ENCODE measurements at places on chromosomes 7 and 10. TPM values are rescaled to one million over a fixed set of nuclear protein-coding genes. Genes with fewer than 3 reads are reported as not detected.

ETV1 gene
- 81.4 TPM for total RNA-seq

DNA sequence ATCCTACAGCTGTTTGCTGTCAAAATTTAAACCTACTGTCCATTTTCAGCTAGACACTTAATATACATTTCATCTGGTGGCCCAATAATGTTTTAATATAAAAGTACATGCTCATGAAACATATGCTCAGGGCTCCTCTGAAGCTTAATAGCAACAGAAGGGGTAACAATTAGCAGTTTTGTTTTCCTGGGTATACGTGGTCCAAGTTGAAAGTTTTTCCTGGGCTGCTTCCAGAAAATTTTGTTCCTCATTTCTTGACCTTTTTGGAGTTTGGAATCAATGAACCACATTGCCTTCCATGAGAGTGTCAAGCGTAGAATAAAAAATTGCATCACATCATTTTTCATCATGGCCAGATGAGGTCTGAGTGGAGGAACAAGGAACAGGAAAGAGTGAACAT, 537.3 kb upstream of the MGMT start:
- DNase-seq: no peak

DNA sequence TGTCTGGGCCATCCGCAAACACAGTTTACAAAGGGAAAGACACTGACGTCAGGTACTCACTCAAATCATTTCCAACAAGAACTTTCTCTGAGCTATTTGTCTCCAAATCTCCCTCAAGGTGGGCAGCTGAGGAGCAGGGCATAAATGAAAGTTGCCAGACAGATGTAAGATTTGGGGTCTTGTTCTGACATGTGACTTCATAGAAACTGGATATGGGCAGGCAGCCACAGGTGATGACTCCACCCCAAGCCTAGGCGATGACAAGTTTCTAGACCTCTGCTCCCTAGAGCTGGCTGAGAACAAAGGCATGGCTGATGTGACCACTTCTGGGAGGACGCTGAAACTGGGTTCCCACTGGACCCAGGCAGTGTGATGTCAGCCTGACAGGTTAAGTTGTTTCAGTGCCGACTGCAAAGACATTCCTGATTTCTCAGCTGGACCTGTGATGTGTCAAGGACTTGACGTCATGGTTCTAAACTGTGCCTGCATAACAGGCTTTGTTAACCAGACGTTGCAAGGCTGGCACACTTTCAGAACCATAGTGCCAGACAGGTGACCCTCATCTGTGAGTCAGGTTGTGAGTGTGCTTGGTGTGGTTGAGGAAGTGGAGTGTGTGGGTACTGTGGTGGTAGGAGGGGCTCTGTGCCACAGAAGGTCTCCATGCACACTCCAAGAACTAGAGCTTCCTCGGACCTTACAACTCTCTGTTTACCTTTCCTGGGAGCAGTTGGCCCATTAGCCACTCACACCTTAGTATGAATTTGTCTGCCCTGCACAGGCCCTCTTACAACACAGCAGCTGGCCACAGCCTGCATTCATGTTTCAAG, 39.9 kb upstream of the EBF3 start:
- no peak for DNase-seq

DNA sequence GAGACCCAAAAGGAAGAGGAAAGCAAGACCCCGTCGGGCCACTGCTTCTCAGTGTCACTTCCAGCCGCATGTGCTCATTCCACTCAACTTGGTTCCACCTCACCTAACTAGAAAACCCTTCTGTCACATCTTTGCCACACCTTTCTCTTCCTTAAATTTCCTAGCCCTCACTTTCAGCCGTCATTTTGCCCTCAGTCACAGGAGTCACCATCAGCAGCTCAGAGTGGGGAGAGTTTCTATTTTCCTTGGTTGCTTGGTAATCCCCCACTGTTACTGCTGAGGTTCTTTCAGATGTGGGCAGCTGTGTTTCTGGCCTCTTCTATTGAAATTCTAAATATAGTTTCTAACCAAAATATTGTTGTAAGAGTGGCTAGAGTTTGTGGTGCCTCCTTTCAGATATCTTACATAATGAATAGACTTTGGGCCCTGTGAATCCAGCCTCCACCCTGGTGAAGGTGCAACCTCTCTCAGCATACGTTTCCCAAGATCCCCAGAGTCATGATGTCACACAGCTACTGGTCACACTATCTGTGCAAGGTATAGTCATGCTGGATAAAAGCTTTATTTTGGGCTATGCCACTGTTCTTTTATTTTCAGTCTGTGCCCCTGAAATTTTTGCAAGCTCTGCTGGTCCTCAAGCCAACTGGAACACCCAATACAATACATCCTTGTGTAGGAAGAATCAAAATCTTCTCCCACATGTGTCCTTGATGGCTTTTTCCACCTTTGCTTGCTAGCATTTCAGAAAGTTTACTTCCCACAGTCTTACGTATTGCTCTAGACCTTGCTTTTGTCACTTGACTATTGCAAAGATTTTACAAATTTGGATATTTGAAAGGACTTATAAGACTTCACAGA, 9.2 kb downstream of the AGBL3 start:
- no peak for DNase-seq

DNA sequence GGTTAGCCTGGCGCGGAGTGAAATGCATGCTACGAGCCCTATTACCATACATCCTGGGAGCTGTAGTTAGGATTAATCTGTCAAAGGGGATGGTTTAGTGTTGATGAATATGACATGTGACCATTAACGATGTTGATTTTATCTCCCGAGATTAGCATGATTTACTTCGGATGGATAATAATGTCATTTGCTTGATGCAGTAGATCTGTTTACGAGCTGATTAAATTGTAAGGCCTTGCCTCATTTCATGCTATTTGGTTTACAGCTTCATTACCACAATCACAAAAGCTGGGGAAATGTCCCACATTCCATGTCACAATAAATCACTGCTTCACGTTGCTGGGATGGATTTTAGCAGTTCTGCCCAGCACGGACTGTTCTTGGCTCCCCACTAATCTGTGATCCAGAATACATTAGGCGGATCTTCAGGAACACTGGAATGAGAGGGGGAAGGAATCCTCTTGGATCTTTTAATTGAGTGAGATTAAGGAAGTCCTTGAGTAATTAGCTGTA, 22.3 kb downstream of the ZNF503 start:
- DNase-seq: no peak

- DNase-seq: no peak
Measured at GRCh38 chr7:117630907-117631564, 151.2 kb downstream of the CFTR start.

VSTM4 gene
- 0.71 TPM for total RNA-seq

DNA sequence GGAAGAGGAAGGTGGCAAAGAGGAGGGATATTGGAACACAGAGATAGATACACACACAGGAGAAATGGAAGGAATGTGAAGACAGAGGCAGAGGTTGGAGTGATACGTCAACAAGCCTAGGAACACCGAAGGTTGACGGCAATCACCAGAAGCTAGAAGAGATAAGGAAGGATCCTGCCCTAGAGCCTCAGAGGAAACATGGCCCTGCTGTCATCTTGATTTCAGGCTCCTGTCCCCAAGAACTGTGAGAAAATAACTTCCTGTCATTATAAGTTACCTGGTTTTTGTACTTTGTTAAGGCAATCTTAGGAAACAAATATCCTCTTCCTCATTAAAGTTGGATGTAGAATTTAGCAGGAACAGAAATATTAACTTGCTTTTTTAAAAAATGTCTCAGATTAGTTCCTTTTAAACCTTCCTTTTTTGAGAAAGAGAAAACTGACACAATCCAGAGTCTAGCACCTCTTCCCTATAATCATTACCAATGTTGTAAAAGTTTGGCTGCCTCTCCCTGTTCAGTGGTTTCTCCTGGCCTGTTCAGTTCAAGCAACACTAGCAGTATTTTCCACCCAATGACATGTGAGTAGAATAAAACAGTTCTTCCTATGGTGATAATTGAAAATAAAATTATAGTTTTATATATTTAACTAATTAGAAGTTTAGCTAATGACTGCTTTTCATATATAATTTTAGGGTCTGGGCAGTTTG, 28.8 kb upstream of the GNAI1 start:
- DNase-seq: no peak

DNA sequence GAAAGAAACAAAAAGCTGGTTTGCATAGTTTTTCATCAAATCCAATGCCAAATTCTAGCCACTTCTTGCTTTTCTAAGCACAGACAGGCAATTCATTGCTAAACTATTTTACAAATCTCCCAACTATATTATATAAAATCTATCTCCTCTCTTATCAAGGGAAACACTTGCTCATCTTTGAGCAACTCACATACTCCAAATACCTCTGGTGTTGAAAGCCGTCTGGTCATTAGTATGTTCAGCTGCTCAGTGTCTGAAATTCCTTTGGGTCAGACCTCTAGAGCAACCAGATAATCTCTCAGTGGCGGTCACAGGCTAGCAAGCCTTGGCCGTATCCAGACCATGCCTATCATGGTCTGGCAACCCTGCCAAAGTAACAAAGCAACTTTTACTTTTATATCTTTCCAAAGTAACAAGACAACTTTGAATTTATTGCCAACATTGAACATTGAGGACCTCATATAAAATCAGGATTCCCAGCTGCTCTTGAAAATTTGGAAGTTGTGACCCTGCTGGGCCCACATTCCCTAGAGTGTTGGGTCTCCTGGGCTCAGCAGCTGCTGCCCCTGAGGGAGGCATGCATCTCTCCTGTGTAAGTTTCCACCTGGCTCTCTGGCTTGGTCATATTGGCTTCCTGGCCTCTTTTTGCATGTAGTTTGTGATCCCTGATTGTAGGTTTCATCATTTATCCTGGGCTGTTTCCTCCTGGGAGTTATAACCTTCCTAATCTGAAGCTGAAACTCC, 56.8 kb upstream of the LANCL2 start:
- no peak for DNase-seq

DNA sequence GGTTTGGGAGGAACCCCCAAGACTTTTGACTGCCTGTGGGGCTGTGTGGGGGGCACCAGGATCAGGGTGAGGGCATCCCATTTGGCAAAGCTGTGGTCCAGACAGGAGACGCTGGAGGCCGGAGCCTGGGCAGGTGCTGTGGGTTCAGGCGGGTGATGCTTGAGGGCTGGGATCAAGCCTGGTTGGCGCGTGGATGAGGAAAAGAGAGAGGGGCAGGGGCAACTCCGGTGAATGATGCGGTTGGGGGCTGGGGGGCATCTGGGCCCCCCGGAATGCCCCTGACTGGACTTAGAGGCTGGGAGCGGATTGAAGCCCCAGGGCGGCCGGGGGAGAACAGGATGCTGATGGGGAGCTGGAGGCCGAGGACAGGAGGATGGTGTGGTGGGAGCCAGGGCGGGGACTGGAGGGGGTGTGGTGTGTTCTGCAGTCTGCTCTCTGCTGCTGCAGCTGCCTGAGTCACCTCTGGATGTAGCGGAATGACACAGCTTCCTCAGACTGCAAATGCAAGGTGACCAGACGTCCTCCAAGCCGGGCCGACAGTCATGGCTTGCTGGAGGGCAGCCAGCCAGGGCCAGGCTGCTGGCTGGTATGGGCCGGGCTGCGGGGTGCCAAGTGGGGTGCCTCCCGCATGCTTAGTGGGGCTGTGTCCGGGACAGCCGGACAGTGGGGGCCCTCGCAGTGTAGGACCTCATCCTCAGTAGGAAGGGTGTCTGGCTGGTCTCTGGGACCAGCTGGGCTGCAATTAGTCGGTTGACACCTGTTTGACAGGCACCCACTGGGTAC, 3.2 kb downstream of the MAFK start:
- DNase-seq: no peak

IFIT5 gene
- 2.0 TPM for total RNA-seq

GNAT3 gene
- not detected for total RNA-seq

GRCh38 chr10:58158806-58159205, 108.9 kb downstream of the IPMK start:
- DNase-seq: no peak

C7orf25 gene
- 5.5 TPM for total RNA-seq

TMEM178B gene
- total RNA-seq: 22.3 TPM

NRCAM gene
- total RNA-seq: 2.9 TPM

GRCh38 chr7:100886142-100886935, 3.2 kb downstream of the UFSP1 start:
- no peak for DNase-seq

SPDYE2 gene
- total RNA-seq: 0.15 TPM

GRCh38 chr7:88183051-88183450, 36.8 kb downstream of the SRI start:
- DNase-seq: no peak

DNA sequence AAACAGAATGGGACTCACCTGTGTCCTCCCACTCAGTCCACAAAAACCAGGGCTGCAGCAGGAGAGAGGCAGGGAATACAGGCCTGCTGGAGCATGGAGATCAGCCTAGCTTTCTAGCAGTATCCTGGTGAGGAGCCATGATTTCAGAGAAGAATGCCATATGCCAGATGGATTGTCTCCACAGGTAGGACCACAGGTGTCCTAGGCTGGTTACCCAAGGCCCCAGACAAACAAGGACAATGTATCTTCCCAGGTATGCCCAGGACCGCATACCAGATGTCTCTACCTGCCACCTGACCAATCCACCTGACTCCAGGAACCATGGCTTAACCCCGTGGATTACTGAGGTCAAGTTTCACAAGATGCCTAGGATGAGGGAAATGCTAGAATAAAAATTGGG, 295.4 kb upstream of the NPSR1 start:
- no peak for DNase-seq

PNLIPRP3 gene
- not detected for total RNA-seq

DNA sequence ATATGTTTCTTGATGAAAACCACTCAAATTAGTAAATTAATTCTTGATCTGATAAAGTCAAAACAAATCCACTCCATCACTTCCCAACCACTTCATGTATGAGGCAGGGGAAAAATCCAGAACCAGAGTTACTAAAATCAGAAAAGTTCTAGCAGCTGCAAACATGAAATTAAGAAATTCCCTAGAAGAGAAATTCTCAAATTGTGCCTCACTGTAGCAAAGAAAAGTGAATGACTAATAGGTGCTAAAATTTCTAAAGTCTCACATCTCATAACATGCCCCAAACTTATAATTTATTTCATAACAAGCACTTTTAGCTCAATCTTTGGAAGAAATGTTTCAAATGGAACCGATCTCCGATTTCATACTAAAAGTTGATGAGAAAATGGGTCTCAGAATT, 345.0 kb upstream of the AOAH start:
- DNase-seq: no peak

DNA sequence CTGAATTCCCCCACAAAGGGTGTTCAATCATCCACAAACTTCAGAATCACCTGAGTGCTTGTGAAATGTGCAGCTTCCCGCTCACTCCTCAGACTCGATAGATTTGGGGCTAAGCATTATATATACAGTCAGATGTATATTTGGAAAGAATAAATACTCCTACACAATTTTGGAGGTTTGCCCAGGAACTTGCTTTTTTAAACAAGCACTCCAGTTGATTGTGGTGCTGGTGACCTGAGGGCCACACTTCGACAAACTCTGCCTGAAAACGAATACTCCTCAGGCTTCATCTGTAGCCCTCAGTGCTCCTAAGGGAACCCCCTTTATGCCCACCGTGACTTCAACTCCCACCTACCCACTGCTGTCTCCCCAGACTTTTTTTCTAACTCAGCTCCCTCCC, 211.6 kb downstream of the INHBA start:
- no peak for DNase-seq

- DNase-seq: no peak
Measured at GRCh38 chr7:155941688-155942087, 129.4 kb upstream of the SHH start.

DNA sequence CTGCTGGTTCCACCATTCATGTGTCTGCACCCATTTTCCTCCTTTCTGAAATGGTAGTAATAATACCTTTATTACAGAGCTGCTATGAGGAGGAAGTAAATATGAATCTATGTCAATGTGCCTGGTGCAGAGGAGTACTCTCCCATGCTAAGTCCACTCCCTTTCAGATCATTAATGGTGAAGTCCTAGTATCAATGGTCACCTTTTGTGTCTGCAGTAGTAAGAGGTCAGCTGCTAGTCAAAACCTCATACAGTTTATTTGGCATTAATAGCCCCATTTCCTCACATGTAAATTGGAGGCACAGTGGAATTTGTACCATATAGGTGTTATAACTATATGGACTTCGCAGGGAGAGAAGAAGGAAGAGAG, 581.0 kb downstream of the REEP3 start:
- DNase-seq: no peak
